CD8-positive, alpha-beta memory T cell (primary cell): ENCODE measurements at places on chromosomes 16 and 17. TPM values are rescaled to one million over a fixed set of nuclear protein-coding genes. Genes with fewer than 3 reads are reported as not detected.

Gene KCNAB3
- total RNA-seq = 6.7 TPM

Gene CKLF
- 121 TPM for total RNA-seq

Gene KIF2B
- not detected for total RNA-seq

Gene TP53TG3F
- not detected for total RNA-seq

Gene ZPBP2
- total RNA-seq = 0.58 TPM

Gene TBC1D16
- 3.5 TPM for total RNA-seq

Gene RAB11FIP4
- total RNA-seq = 17.4 TPM

Gene KRTAP2-1
- not detected for total RNA-seq

Gene YBX2
- 0.26 TPM for total RNA-seq

Gene KRT33A
- not detected for total RNA-seq

Gene PTX4
- total RNA-seq = not detected

Gene GRIN2C
- total RNA-seq = not detected

Gene SNX11
- total RNA-seq = 43.3 TPM

Gene CAMKK1
- total RNA-seq = 2.7 TPM

Gene ARL17A
- 8.8 TPM for total RNA-seq

Gene SPIRE2
- 0.37 TPM for total RNA-seq

Gene SOST
- not detected for total RNA-seq

Gene KCNJ2
- total RNA-seq = not detected

Gene PRSS22
- not detected for total RNA-seq

Gene GGT6
- total RNA-seq = not detected
